ENCODE measurements at places on chromosomes 13 and 19.

DNA sequence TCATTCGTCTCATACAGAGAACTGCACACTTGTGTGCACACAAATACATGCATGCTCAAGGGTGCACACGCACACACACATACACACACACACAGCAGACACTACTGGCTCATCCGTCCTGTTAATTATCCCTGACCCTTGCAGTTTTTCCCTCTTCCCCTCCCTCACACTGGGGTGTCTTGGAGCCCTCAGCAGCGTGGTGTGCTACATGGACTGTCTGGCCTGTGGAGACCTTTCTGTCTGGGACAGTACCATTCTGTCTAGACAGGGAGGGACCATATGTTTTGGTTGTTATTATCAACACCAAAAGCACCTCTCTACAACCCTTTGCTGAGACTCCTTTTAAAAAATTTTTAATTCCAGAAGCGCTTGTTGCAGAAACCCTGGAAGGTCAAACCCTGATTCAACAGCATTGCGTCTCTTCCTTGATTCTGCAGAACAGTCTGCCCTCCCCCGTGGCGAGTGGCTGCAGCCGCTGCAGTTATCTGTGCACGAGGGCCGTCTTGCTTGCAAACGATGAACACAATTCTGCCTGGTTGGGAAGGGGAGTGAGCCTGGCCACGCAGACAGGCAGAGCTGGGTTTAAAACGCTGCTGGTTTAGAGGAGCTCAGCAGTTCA, 374.0 kb downstream of the IRS2 start:
- DNase-seq = peak; percentile 77

GRCh38 chr13:58573743-58574142, 942.2 kb downstream of the PCDH17 start:
- DNase-seq = no peak

DNA sequence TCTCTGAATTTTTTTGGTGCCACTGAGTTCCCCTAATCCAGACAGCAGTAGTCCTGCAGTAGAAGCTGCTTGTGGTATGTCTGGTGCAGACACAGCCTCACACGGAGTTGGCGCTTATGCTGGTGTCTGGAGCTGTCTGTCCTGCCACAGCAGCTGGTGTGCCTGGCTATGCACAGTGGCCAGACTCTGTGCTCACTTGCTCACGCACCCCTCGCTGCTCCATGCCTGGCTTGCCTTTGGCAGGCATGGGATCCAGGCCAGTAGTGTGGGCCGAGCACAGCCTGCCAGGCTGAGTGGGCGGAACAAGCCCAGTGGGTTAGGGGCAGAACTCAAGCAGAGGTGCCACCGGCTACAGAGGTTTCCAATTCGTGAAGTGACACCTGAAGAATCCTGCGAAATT, 845.9 kb upstream of the PCDH9 start:
- no peak for DNase-seq

- peak; percentile 24 for DNase-seq
Observed at GRCh38 chr19:50418176-50419021, at the start of gene SPIB. Gene SPIB (plus strand): TSS chr19:50418938. CDS start chr19:50418963, 25 bp downstream.

- no peak for DNase-seq
Observed at GRCh38 chr13:34816245-34816884, 125.7 kb upstream of the NBEA start.

- no peak for DNase-seq
Observed at GRCh38 chr13:51912091-51912490, 50.3 kb downstream of the CCDC70 start.

DNA sequence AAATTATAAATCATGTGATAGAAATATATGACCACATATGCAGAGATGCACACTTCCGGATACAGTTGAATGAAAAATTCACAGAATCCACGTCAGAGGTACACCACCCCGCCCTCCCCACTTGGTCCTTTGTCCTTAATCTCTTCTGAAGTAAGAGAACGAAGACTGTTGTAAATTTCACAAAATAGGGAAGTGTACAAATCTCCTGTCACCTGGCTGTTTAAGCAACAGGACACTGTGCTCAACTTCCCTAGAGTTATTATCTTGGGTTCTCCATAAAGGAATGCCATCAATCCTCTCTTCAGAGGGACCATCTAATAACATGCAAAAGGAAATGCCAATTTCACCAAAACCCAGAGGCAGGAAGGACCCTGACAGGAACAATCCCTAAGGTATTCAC, 10.5 kb upstream of the CEACAM6 start:
- DNase-seq = no peak

- DNase-seq = no peak
Observed at GRCh38 chr19:39200066-39200802, 3.5 kb downstream of the NCCRP1 start.

GRCh38 chr13:77784515-77784914, 87.0 kb downstream of the SLAIN1 start:
- peak; percentile 25 for DNase-seq

DNA sequence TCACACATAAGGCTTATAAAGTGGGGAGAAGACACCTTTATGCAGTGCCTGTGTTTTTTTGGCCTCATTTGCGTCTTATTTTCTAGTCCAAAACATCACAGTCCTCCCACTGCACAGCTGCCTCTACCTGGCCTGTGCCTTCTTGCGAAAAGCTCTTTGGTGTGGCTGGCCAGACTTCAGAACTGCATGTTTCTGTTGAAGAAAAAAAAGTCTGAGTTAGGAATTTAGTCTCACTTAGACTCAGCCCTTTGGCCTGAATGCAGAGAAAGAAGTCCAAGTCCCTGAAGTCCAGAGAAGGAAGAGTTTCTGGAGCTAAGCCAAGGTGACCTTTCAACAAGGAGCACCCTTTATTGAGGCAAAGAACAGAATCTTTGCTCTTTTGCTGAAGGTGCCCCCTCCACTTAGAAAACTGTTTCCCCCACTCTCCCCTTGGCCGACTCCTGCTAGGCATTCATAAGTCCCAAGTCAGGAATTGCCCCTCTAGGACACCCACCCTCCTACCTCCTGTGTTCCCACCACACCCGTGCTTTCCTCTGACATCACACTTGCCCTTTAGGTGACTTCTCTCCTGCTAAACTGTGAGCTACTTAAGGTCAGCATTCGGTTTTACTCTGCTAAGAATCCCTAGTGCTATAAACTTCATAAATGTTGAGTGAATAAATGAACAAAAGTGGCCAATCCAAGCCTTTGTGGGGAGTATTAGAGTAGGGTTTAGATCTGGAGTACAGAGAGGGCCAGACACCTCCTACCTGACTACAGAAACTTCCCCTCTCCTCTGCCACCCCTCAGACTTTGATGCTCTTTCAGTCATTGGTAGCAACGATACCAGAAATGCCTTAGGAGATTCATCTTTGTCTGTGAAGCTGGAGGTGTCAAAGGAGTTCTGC, 226.8 kb downstream of the LACC1 start:
- no peak for DNase-seq
